Stimulated activated CD4-positive, alpha-beta T cell treated with anti-CD3 and anti-CD28 coated beads, Interleukin-4, amount 100 ng/mL, for 1 hour (primary cell): ENCODE measurements at places on chromosomes 2 and 18.

DNA sequence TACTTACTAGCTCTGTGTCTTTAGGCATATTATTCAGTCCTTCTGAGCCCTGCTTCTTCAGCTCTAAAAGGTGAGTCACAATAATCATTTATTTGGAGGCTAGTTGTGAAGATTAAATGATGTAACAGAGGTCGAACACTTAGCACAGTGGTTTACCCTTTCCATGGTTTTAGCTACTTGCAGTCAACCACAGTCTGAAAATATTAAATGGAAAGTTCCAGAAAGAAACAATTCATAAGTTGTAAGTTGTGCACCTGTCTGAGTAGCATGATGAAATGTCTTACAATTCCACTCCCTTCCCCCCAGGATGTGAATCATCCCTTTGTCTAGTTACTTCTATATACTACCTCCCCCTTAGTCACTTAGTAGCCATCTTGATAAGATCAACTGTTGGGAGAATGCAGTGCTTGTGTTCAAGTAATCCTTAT lies 217.6 kb upstream of the THUMPD2 start:
- no peak for DNase-seq

DNA sequence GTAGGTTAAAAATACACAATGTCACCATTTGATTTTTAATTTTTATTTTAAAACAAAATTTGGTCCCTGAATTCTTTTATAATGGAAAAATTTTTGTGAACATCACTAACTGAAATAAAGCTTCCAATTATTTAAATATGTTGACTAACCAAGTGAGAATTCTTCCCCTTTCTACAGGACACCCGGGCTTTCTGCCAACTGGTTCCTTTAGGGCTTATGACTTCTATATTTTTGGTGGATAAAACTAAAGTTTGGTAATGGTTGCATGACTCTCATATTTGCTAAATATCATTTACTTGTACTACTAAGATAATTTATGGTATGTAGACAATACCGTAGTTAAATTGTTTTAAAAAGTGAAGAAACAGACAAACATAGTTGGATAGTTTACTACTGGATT lies 291.0 kb upstream of the DOK6 start:
- no peak for DNase-seq

DNA sequence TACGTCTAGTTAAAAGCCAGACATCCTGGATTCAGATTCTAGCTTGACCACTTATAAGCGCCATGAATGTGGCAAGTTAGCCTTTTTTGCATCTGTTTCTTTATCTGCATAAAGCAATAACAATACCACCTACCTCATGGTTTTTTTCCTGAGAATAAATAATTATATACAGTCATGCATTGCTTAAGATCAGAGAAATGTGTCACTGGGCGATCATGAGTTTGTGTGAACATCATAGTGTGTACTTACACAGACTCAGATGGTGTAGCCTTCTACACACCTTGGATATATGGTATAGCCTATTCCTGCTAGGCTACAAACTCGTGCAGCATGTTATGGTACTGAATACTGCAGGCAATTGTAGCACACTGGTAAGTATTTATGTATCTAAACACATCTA lies 84.7 kb upstream of the PELI1 start:
- no peak for DNase-seq

DNA sequence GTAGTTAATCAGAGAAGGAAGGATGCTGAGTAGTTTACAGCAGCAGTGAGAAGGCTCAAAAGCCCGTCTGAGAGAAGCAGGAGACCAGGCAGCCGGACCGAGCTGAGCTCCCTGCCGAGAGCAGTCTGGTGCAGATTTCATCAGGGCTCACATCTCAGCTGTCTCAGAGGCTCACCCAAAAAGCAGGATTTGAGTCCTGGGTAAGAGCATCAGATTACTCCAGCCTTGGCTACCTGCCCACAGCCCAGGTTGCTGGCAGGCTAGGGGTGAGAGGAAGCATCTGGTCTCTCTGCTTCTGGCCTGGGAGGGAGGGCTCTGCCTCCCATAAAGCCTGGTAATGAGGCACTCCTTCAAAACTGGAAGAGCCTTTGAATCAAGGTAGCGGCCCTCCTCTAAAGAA lies 140.5 kb downstream of the ST6GAL2 start:
- no peak for DNase-seq

DNA sequence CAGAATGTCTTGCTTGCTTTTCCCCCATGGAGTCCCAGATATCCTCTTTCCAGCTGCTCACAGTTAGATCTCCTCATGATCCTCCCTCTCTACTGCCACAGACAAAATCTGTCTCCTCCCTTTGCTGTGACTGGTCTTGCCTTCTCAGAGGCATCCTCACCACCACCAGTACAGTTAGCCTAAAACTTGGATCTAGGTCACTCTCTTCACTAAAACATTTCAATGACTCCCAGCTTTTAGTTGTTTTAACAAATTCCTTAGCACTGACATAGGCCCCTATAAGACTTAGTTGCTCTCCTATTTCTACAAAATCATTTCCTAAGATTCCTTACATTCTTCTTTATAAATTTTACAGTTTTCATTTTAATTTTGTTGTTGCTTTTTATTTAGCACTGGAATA lies 734.2 kb upstream of the CHAC2 start:
- no peak for DNase-seq

DNA sequence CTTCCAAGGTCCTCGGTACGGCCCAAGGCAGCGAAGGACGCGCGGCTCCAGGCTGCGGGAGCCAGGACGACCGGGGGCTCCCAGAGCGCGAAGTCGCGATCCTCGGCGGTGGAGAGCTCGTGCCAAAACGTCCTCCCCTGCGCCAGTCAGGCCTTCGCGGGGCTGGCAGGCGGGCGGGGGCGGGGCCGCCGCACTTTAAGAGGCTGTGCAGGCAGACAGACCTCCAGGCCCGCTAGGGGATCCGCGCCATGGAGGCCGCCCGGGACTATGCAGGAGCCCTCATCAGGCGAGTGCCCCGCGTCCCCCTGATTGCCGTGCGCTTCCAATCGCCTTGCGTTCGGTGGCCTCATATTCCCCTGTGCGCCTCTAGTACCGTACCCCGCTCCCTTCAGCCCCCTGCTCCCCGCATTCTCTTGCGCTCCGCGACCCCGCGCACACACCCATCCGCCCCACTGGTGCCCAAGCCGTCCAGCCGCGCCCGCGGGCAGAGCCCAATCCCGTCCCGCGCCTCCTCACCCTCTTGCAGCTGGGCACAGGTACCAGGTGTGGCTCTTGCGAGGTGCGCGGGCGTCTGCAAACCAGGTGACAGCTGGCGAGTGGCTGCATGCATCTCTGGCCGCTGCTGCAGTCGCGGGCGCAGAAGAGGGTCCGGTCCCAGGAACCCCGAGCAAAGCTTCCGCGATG lies at the start of gene CIDEA:
TSS of gene CIDEA (plus strand) at position 226 of the 684 bp plus-strand sequence. CDS start at position 249, 23 bp downstream.
- DNase-seq, result no peak

GRCh38 chr2:191856111-191856876 lies 9.4 kb upstream of the CAVIN2 start:
- no peak for DNase-seq

DNA sequence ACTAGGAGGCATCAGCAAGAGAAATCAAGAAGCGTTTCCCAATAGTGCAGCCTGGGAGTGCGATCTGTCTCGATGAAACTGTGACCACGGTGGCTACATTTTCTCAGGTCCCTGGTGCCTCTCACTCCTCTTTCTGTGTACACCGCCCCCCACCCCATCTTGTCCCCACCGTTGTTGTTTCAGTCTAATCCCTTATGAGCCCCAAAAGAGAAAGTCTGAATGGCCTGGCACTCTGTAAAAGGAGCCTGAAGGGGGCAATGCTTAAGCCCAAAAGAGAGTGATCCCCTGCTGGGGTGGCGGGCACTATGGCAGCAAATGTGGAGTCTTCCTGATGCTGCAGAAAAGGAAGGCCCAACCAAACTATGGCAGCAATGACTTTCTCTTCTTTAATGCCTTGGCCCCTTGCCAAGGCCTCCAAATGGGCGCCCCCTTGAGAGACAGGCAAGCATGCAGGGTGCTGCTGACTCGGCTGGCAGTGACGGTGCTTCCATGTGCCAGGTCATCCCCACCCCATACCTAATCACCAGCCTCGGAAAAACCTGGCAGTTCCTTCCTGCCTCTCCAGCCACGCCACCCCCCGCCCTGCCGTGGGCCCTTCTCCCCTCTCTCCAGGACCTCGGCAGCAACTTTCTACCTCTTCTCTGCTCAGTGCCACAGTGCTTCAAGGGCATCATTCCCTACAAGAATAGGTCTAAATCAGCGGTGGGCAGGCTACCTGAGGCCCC lies 123.0 kb downstream of the CYP26B1 start:
- DNase-seq, result no peak

DNA sequence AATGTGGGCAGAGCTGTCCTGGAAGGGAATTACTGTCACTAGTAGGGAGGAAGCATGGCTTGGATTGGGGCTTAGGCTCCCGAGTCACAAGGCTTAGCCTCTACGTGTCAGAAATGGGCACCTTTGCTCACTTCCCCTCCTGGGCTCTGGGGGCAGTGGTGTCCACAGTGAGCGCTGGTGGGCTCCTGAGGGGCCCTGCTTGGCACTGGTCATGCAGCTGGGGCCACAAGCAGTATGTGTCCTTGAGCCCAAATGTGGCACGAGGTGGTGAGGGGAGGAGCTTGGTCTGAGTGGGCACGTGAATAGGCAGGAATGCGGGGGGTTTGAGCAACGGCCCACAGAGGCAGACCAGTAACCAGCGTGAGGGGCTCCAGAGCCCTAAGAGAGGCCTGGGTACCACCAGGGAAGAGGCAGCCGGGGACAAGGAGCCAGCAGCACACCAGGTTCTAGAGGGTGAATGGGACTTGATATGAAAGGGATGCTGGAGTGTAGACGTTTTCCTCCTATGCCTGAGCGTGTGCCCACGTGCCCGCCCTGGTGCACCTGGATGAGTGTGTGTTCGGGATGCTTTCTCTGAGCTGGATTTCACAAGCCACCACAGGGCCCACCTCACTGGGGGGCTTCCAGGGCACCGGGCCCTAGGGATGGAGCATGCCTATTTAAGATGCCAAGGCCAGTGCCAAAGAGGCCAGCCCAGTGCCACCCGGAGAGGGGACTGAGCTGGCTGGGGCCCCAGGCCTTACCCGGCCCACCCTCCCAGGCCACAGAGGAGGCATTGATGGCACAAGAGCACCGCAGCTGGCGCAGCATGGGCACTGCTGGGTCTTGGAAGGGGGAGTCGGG lies 22.8 kb upstream of the PTMA start:
- DNase-seq, result no peak

DNA sequence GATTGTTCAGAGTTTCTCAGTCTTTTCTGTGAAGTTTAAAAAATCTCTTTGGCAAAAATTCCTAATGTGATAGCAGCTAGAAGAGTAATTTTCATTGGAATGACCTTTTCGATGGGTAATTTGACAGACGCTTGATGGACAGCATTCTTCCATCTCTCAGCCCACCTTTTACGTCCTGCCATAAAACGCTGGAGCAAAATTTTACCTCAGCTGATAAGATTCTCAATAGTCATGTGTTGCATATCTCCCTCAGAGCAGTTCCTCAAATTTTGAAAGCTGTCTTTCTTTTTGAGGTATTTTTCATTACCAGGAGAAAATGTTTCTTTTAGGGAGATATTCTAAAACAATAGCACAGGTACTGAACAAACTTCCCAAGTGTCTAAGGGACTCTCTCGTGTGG lies 441.4 kb downstream of the PARD3B start:
- DNase-seq, result no peak

GRCh38 chr18:58453913-58454317 lies 175.0 kb downstream of the ALPK2 start:
- DNase-seq, result no peak

DNA sequence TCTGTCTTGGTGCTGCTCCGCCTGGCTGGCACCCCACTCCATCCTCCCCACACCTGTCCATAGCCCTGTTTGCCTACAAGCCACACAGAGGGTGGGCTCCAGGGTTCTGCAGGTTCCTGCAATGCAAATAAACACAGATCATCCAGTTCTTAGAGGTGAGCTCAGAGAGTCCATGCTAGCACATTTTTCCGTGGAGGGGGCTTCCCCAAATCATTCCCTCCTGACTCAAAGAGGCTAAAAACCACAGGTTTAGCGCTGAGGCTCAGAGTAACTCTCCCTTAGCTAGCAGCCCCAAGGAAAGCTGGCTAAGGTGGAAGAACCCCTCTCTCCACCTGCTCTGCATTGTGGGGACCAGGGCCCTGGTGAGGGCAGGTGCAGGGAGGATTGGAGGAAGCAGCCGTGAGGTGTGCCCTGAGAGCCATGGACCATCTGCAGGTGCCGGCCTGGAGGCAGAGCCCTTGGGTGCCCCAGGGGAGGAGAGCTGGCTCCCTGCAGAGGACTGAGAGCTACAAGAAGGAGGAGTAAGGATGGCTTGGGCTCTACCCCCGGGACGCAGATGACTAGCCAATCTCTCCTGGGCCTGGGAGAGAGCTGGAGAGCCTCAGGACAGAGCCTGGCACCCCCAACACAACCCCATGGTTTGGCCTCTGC lies 23.8 kb upstream of the TEX44 start:
- DNase-seq, result no peak

GRCh38 chr2:192151853-192152252 lies 42.9 kb downstream of the TMEFF2 start:
- no peak for DNase-seq

DNA sequence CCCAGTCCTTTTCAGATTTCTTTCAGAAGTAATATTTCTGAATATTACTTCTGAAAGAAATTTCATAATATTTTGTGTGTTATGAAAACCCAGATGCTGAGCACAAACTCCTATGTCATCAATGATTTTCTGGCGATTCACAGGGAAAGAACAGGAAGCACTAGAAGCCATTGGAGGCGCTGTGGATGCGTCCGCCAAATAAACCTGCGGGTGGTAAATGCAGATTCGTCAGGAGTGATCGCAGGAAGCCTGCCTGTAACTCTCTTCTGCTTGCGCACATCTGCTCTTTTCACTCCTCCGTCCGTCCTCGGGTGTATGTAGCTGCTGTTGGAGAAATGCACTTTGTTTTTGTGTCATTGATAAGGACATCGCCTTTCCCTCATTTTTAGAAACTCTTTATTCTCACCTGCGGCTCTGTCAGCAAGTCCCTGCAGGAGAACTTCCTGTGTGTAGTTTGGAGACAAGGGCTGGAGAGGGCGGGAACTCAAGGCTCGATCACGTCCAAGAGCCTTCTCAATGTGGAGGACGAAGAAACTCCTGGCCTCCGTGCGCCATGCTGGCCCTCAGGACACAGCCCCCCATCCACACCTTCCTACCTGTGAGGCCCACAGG lies 483.8 kb downstream of the GALR1 start:
- no peak for DNase-seq

DNA sequence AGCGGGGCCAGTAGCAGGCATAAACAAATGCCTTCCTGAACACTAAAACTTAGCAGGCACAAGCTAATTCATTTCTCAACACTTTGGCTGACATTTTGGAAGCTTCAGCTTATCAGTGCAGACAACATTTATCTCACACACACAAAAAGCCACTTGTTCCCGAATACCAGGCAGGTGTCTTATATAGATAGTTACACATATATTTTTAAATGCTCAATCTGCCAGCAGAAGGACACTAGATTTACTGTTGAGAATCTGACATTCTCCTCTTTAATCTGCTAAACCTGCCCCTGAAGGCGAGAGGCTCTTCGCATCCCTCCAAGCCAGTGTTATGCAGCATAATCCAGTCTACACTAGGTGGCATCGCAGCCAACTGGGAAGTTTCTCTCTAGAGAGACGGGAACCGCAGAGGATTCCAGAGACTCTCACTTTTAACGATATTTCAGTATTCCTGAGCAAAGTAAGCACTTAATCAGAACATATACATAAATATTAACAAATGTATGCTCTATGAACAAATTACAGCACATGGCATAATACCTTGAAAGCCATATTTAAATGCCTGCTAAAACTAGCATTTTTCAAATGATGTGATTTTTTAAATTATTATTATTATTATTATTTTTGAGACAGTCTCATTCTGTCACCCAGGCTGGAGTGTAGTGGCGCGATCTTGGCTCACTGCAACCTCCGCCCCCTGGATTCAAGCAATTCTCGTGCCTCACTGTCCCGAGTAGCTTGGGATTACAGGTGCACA lies 90.2 kb upstream of the SCG2 start:
- peak; percentile 2 for DNase-seq

- DNase-seq, result no peak
These were observed 115.6 kb downstream of the PPP1R1C start for GRCh38 chr2:182101263-182101662.
